ENCODE measurements at places on chromosomes 2 and 18.

DNA sequence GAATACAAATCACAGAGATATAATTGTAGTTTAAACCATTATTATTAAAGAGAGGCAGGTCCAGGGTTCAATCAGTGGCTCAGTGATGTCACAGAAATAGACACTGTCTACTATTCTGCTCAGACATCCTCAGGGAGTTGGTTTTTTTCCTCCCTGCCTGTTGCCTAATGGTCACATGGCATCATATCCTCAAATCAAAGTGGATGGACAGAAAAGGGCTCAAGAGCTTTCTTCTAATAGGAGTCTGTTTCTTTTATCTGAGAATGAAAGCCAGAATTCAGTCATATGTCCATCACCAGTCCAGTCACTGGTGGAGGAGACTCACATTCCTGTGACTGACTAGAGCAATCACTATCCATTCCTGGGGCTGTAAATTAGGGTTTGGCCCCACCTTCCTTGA, 27.9 kb upstream of the EPC2 start:
- no peak for DNase-seq

DNA sequence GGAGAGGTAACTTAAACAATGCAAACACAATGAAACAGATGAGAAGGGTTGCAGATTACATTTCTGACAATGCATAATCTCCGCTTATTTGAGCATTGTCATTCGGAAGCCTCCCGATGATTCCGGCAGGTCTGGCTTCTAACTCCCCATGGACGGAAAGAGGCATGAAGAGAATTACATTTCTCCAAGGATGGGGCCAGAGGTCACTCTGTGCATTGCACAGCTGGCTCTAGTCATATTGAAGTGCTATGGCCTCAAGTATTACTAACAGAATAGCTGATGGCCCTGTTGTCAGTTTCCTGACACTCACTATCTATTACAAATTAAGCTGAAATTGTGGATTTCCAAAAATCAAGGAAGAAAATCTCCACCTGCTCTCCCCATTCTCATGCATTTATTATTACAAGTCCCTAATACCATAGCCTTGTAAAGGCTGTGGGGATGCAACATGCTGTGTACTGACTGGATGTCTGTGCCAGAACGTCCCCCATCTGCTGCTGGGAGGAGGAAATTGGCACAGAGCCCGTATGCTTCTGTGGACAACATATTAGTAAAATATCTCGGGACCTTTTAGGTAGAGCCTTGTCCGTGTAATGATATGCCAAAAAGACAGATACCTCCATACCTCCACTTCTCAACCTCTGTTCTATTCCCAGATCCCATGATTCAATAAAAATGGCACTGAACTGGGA, 168.1 kb downstream of the SETBP1 start:
- no peak for DNase-seq

DNA sequence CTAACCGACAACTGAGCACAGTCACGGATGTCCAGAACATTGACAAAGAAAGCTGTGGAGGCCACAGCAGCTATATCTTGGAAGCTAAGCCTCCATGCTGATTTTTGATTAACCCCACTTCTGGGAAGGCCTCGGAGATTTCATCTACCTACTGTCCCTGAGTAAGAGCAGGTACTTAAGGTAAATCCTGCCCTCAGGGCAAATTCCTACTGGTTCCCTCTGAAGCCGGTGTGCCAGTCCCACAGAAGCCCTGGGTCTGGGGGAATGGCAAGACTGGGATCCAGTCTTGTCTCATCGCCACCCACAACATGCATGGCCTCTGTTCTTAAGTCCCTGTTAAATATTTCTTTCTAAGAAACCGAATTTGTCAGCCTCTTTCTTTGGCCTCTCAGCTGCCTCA, 18.7 kb downstream of the PER2 start:
- DNase-seq, result no peak

DNA sequence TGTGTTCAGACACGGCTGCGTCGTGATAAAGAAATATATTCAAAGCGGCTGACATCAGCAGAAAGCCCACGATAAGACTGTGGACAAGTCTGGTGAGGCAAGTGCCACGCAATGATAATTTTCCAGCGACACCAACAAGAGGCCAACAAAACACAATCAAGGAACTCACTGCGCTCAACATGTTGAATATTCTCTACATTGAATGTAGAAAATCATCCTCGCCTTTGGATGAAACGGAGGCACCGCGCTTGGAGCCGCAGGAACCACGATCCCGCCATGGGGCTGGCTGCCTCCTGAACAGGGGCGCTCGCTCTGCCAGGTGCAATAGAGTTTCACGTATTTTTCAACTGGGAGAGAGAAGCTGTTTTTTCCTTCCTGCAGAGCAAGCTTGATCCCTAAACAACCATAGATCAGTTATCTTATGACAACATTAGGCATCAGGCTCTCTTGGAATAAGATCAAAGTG, 220.3 kb downstream of the ATAD2B start:
- no peak for DNase-seq

DNA sequence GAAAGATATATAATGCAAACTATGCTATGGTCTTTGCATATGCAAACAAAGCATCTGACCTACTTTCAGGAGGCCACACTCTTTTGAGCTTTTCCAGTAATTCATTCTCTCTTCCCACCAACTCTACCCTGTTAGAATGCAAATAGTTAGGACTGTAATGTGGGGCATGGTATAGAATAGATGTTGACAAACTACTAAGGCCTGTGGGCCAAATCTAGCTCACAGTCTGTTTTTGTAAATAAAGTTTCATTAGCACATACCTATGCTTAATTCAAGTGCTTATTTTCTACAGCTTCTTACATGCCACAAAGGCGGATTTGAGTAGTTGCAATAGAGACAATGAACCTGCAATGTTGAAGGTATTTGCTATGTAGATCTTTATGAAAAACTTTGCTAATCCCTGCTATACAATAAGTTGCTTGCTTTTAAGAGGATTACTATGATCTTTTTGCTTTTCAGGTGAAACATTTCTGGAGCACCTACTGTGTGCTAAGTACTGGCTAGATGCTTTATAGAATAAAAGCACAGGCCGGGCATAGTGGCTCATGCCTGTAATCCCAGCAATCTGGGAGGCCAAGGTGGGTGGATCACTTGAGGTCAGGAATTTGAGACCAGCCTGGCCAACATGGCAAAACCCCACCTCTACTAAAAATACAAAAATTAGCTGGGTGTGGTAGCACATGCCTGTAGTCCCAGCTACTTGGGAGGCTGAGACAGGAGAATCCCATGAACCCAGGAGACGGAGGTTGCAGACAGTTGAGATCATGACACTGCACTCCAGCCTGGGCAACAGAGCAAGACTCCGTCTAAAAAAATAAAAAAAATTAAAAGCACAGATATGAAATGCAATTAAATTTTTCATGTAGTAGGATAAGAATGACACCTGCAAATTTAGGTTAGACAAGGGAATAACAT, 267.8 kb downstream of the DPP10 start:
- DNase-seq, result no peak

DNA sequence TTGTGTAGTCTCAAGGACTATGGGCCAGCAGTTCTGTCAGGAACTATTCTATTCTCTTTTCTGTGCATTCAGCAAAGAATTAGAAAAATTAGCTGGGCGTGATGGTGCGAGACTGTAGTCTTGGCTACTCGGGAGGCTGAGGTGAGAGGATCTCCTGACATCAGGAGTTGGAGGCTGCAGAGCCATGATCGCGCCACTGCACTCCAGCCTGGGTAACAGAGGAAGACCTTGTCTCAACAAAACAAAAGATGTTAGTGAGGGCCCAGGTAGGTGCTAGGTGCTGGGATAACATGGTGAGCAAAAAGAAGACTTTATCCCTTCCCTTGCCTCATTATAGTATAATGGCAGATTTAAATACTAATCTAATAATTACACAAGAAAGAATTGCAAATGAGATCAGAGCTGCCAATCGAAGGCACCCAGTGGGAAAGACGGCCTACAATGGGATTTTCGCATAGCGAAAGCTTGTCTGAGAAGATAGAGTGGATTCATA, 447 bp upstream of the MRPL19 start:
- no peak for DNase-seq

DNA sequence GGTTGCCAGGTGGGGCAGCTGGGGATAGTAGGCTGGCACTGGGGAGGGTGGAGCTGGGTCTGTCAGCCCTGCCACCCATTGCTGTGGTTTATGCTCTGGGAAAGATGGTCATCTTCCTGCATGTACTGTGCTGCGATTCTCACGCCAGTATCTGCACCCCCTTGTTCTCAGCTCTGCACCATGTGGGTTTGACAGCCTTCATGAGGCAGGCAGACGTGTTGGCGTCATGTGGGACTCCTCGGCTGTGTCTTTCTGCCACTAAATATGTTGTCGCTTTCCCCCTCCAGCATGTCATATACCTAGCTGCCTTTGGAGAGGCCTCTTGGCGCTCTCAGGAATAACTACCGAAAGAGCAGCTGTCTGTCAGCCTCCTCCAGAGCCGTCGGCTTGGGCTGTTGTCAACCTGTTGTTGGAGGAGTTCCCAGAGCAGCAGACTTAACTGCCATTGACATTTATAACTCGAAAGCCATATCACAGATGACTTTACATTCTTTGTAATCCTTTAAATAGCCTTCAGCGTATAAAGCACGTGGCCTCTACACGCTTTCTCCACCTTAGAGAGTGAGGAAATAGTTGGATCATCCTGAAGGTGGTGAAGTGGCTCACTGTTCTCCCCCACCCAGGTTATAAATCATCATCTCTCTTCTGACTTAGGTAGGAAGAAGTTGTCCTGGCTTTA, 80.4 kb upstream of the MGAT5 start:
- DNase-seq, result no peak

- DNase-seq, result no peak
Measured at GRCh38 chr2:185335879-185336278, 402.7 kb upstream of the FSIP2 start.

DNA sequence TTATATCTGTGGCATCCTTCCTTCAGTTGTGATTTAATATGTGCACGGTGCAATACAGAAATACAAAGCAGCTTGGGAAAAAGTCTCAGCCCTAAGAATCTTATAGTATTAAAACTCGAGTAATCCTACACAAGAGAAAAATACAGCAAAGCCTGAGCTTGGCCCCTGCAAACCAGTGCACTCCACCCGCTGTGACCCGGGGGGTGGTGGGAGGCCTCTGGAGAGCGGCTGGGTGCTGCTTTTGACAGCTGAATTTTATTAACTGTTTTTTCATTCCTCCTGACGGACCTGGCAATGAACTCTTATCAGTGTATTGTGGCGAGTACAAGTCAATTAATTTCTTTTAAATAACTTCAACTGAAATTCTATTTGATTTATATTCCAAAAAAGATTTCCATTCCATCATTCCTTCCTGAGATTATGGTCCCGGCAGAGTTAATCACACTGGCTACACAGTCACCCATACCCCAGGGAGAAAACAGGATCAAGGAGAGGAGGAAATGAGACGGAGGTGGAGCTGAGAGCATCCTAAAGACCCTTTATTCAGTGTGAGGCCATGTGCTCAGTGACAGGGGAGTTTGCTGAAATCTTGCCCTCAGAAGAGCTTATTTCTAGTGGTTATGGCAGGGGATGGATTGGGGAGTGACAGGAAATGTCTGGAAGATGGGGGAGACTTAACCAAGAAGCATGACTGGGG, 124.8 kb downstream of the KLHL29 start:
- DNase-seq, result no peak

GRCh38 chr18:49411928-49412327, 48.5 kb downstream of the DYM start:
- DNase-seq, result no peak

GRCh38 chr2:10079870-10080535, at the start of gene CYS1:
CYS1 (minus strand) TSS chr2:10080411; CDS start chr2:10080223, 188 bp downstream.
- DNase-seq, result no peak

- no peak for DNase-seq
Measured at GRCh38 chr2:207807516-207807915, 37.8 kb upstream of the FZD5 start.

DNA sequence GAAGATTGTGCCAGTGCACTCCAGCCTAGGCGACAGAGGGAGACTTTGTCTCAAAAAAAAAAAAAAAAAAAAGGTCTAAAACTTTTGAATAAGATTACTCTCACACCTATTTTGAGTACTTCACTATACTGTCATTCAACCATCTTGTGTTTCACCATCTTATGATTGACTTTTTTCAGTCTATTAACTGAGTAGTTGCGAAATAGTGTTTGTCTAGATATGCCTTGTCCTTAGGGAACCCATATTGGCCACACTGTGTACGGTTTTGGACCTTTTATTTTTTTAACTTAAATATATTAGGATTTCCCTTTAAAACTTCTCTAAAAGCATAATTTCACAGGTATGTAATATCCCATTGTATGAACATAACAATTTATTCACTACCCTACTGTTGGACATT, 72.3 kb downstream of the ALMS1 start:
- no peak for DNase-seq

DNA sequence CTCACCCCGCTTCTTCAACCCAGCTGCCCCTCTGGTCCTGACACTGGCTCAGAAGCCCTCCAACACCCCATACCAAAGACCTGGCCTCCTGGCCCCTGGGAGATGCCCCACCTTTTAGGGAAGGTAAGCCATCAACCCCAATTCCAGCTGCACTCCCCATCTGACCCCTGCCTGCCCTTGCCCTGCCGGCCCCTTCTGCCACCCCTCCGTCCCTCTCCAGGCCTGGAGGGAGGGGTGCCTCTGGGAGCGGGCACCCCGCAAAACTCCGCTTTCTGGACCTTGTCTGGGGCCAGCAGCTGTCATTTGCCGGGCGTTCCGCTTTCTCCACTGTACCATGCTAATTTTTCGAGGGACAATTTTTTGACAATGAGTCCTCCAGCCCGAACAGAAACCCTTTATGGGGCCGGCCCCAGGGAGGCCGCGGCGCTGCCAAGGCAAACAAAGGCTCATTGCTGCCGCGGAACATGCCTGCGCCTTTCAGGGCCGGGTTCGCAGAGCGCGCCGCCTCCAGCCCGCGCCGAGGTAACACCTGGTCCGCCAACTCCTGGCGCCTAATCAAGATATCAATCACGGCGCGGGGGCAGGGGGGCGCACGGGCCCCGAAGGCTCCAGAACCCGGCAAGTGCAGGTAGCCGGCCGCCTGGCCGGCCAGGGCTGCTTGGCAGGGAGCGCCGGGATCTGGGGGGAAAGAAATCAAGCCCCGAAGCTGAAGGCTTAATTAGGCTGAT, 96.0 kb downstream of the INHBB start:
- no peak for DNase-seq

DNA sequence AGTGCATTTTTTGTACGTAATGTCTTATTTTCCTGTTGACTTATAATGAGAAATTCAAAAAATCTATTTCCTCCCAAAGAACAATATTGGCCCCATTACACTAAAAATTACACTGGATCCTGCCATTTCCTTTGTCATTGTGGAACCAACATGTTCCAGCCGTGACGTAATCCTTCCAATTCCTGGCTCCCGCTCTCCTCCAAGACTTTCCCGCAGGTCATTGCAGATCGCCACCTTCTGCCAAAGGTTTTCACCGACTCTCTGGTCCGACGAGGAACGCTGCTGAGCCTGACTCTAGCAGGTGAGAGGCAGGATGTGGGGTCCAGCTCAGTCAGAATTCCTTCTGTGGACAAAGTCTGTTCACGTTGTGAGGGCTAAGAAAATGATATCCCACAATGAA, 38.0 kb downstream of the PTGR3 start:
- DNase-seq, result no peak

- DNase-seq, result no peak
Measured at GRCh38 chr2:196823750-196824522, 14.8 kb upstream of the C2orf66 start.

- DNase-seq, result no peak
Measured at GRCh38 chr2:24957221-24957620, 14.5 kb downstream of the DNAJC27 start.

GRCh38 chr2:191481305-191482070, 196.4 kb upstream of the NABP1 start:
- no peak for DNase-seq
